ENCODE measurements at places on chromosomes 5 and 9.

DNA sequence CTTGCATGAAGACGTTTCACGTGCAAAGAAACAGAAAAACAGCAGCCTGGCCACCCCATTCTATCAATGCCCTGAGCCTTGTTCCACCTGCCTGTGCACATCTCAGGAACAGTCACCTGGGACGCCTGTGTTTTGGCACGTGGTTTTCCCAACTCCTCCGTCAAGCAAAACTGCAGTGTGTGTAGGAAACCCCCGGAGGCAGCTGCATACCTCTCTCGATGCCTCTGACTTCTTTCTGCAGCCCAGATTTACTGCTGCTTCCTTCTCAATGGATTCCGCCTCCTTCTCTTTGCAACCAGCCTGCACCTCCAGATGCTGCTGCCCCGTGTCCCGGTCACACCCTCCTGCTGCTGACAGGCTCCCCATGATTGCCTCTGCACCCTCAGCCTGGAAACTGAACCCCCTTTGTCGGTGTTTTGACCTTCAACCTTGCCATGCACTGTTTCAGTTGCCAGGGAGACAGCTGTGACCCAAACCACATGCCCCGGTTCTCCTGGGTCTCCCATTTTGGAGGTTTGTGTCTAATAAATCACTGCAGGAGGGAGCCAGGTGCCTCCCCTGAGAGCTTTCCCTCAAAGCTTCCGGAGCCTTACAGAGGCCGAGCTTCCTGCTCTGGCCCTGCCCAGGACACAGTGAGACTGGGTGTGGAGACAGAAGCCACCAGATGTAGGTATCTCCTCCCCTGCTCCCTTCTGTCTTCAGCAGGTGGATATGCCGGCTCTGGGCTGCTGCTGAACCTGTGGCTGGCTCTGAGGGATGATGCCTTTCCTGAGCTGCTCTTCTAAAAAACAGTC is 395.5 kb upstream of the IRX1 start:
- DNase-seq: no peak

DNA sequence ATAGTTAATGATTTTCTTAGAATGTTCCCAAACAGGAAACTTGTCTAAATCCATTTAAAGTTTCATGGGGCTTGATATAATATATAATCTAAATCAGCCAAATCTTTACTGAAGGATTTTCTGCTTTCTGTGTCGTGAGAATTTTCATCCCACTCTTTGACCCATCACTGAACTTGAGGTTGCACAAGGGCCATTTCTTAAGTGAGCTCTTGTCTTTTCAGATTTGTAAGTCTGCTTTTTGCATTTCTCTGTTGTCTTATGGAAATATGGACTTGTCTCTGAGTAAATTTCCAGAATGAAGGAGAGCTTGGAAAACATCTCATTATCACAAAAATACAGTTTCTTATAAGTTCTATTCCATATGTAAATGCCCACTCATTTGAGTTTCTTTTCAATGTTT is 149.2 kb upstream of the ARRDC3 start:
- DNase-seq: no peak

DNA sequence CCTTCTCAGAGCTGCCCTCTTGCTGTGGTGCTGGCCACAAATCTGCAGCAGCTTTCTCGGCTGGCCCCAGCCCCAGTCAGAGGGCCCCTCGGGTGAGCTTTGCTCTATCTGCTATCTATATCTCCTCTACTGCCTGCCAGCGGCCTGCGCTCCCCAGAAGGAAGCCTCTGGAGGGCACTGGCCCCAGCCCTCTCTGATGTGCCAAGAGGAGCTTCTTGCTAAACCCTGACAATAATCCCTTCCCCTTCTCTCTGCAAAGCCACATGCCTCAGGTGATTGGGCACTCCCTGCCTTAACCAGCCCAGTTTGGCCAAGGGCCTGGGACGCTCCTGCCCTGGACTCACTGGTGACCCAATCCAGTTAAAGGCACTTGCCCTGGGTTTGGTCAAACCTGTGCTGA is 42.7 kb downstream of the CAMK2A start:
- no peak for DNase-seq

- DNase-seq: no peak
Measured at GRCh38 chr5:139392678-139393496, 2.0 kb downstream of the PROB1 start.

DNA sequence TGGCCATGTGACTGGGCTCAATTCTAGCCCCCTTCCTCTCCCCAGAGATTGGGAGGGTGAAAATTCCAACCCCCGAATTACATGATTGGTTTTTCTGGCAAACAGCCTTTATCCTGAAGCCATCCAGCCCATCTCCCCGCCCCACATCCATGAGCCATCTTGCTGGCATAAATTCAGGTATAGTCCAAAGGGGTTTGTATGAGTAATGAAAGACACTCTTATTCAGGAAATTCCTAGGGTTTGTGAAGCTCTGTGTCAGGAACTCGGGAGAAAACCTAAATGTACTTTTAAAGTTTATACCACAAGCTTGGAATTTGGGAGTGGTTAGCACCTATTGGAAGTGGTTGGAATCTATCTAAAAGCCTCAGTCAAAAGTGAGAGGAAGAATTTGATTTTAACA is 80.6 kb upstream of the SIMC1 start:
- no peak for DNase-seq

DNA sequence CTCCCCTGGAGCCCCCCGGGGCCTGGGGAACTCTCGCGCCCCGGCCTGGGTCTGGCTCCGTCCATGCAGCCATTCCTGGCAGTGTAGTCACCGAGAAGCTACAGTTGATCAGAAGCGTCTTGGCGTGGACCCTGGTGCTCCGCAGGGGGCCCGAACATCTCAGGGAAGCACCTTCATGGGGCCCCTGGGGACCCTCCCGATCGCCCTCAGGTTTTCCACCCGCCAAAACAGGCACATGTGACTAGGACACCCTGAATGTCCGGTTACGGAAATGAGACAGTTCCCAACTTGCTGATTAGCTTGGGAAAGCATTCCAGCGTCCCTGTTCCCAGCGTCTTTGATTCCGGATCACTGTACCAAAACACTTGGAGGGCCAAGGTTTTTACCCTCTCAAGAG is 472 bp downstream of the FBXO4 start:
- no peak for DNase-seq

DNA sequence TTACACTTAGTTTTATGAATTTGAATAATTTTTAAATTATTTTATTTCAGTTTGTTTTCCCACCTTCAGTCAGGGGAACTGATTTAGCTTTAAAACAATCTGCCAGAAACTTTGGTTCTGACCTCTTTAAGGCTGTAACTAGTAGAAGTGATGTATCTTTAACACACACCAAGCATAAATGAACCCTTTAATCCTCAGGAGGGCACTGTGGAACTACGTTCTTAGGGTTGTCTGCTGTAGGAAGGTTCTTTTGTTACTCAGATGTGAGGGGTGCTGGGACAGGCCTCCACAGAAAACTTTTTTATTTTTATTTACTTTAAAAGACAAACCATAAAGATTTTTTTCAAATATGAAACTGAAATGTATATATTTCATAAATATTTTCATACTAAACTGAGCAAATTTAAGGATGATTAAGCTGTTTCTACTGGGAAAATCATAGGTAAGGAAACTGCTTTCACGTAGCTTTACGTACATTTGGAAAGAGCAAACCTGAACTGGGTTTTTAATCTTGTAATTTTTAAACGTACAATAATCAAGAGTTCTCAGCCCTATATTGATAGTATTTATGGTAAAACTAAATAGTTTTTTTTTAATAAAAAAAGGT is 5.3 kb downstream of the KLF4 start:
- no peak for DNase-seq

- no peak for DNase-seq
Measured at GRCh38 chr5:79853028-79853427, 138.0 kb downstream of the MTX3 start.

- DNase-seq: no peak
Measured at GRCh38 chr9:133701321-133701980, 36.7 kb downstream of the SARDH start.

DNA sequence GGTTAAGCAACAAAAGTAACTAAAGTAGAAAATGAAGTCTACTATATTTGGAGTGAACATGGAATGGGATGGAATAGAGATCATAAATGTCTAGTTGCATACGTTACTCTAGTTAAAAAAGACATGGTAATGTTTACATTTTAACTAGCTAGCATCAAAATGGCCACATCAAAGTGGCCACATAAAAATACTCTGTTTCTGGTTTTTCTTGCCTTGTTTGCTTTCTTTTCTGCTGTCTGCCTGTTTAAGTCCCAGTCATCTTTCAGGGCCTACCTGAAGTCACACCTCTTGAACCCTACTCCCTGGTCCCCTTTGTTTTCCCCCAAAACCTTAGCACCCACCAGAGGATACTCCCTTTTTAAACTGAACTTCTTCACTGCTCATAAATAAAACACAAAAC is 6.4 kb upstream of the KIF2A start:
- no peak for DNase-seq

GRCh38 chr5:89396278-89396954 is 513.4 kb upstream of the MEF2C start:
- no peak for DNase-seq

Measured in omental fat pad (tissue), 4 donors.